T-helper 1 cell (primary cell): ENCODE measurements at places on chromosomes 5 and 9.

GRCh38 chr5:180688330-180689070 lies 39.1 kb upstream of the FLT4 start:
- DNase-seq: no peak

GRCh38 chr5:178564811-178565550 lies 25.2 kb downstream of the COL23A1 start:
- DNase-seq: no peak

GRCh38 chr5:139138109-139138508 lies 60.1 kb downstream of the SIL1 start:
- no peak for DNase-seq

DNA sequence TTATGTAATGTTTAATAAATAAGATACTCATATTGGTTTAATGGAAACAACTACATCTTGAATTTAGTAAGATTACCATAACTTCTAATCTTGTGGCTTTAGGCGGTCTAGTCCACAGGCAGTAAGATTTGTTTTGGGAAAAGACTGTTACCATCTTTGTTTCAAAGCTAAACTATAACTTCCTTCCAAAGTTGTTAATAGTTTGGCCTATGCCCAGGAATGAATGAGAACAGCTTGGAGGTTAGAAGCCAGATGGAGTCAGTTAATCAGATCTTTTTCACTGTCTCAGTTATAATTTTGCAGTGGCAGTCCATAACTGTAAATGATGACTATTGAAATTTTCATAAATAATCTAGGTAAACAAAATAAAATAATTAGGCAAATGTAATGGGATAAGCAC lies 241.8 kb upstream of the KLF9 start:
- DNase-seq: no peak

- no peak for DNase-seq
These were observed 45.3 kb downstream of the ROR2 start for GRCh38 chr9:91904588-91905236.

GRCh38 chr5:18761801-18762200 lies 1127.5 kb downstream of the TAF11L14 start:
- no peak for DNase-seq

DNA sequence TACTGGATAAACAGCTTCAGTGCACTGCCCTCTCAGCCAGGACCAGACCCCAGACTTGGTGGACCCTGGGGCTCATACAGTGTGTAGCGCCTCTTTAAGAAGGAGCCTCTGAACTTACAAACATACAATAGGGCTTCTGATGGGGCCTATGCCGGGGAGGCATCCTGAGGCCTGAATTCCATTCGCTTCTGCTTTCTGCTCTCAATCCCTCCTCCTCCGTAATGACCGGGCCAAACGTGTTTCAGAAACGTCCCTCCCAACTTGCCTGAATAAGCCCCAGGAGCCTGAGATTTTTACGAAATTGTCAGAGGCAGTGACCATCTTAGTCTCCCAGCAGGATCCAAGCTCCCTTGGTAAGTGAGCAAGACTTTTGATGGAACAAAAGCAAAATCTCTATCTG lies 128.1 kb upstream of the BOD1 start:
- no peak for DNase-seq

DNA sequence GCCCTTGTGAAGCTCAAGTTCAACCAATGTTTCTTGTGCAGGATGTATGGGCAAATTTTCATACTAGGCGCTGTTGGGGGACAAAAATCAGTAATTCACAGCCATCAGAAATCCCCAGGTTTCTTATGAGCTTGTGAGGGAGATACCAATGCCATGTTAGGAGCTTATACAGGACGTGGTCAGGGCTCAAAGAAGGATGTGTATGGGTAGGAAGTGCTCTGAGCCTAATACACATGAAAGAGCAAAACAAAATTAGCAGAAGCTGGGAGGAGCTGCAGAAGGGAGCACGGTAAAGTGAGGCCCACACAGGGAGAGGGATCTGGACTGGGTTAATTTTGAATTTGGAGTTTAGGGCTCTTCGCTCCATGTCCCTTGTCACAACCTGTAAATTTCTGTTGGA lies 114.6 kb upstream of the MAP3K1 start:
- peak; percentile 46 for DNase-seq

DNA sequence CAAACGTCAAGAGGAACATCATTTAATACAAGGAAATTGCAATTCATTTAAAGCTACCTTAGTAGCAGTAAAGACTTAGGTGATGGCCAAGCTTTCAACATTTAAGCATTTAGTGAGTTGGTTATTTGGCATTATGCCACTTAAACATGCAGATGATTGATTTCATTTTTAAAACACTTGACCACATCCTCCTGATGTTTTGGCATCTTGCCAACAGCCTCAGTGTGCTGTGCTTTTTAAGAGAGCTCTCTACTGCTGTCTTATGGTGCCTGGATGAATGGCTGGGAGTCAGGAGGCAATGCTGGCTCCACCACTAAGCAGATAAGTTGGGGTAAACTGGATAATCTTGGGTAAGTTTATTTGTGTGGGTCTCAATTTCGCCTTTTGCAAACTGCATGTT lies 364.5 kb downstream of the MAN2A1 start:
- peak; percentile 50 for DNase-seq

GRCh38 chr9:118362123-118362522 lies 657.9 kb downstream of the TLR4 start:
- no peak for DNase-seq

DNA sequence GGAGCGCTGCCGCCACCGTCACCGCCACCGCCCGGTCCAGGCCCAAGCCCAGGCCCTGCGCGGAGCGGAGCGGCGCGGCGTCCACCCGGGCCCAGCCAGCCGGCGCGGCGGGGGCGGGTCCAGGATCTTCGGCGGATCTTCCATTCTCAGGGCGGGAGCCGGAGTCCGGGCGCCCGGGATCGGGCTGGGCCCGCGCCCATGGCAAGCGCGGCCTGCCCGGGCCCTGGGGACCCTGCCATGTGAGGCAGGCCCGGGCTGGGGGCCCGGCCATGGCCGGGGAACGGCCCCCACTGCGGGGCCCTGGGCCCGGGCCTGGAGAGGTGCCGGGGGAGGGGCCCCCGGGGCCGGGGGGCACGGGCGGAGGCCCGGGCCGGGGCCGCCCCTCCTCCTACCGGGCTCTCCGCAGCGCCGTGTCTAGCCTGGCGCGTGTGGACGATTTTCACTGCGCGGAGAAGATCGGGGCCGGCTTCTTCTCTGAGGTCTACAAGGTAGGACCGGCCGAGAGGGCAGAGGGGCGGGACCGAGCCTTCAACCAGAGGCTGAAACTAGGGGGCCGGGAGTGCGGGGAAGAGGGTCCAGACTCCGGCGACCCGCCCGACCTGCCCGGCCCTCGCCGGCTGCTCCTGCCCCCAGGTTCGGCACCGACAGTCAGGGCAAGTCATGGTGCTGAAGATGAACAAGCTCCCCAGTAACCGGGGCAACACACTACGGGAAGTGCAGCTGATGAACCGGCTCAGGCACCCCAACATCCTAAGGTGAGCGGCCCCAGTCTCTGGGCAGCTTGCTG lies 482 bp downstream of the TESK1 start:
- DNase-seq: no peak

DNA sequence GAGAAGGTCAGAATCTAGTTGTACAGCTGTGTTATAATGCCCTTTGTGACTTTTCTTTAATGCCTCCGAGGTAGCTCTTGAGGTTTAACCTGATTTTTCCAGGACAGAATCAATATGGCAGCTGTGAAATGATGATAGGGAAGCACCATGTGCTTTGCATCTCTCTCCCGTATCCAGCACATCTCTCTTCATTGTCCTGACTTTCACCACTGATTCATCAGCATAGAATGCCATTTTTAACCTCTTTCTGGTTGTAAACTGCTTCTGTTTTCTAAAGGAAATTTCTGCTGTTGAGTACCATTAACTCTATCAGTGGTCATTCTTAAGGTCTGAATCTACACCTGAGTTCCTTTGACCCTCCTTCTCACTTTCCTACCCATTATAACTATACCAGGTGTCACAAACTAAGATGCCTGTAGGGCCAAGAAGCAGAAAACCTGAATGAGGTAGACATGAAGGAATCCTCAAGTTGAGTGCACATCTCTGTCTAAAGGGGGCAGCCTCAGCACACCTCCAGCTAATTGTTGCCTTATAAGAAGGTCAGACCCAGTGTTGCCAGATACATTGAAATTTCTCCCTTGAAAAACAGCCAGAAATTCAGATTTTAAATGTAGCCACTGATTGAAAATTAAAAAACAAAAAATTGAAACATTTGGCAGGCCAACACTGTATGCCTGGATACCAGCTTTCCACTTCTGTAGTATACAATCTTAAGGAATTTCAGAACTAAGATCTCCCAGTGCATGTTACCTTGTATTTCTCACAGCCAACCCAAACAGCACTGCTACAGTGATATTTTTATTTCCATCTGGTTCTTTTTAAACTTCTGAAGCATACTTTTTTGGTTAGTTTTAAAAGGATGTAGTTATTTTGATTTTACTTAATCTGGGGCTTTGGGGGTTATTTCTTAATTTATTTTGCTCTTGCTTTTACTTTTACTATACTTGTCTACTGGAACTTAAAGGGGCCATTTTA lies 35.8 kb upstream of the TLX3 start:
- DNase-seq: no peak

DNA sequence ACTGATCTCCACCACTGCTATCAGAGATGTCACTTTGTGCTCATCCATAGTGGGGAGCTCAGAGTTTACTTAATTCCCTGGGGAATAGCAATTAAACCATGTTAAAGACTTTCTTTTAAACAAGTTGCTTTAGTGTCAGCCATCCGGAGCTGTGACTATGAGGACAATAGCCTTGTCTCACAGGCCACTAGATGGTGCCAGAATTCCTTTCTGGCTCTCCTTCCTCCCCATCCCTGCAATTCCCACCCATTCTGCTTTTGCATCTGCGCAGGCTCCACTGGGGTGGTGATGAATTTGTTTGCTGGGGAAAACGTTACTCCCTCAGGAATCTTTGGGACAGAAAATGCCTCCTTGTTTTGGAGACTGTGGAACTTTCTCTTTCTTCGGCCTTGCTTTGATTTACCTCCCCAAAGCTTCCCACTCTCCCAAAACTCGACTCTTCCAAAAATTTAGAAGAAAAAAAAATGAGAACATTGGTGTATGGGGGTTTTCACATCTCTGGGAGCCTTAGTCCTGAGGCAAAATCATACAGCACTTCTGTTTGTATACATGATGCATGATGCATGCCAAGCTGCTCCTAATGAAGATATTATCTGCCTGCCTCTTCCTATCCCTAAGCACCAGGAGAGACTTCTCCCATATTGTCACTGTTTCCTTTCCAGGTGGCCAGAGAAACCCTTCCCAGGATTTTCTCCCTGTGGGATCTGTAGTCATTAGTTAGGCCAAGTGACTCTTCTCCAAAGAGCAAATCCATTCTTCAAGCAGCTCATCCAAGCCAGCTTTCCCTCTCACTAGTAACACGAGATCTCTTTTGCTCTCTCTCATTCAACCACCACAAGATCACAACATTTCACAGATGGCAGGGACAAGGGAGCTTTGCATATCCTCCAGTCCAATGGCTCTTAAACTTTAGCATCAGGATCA lies 466.1 kb downstream of the TLR4 start:
- DNase-seq: no peak

DNA sequence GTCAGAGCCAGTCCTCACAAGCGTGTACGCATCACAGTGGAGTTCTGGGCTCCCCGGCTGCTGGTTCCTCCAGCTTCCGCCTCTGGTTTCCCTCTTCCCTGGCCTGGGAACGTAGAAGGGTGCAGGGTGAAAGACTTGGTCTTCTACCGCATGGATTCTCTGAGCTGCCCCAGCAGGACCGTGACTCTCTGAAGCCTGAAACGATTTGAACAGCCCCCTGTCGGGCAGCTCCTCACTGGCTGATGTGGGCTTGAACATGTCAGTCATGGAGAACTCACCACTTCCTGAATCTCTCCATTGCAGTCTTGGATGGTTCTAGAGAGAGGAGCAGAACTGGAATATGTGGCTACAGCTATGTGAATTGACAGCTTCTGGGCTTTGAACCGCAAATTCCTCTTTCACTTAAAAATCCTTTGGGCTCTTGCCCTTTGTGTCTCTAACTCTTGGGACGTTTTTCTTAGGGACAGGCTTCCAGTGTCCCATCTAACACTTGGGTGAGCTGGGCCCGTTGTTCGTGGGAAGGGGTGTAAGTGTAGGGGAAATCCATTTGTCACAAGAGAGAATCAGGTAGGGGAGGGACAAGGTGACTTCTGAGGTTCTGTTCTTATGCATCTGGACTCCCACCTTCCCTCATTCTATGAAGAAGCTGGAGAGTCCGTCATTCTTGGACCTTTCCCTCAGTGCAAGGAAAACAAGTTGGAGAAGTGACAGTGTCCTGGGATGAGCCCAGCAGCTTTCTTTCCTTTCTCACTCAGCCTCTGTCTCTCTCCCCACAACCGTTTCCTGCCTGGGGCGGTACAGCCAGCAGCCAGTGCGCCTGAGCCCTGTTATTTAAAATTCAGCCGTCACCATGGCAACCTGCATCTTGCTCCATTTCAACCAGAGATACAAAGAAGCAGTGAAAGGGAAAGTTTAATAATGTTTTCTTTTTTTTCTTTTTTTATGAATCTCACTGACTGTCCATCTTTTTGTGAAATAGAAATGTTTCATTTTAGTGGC lies 84.7 kb downstream of the PTTG1 start:
- peak; percentile 86 for DNase-seq

DNA sequence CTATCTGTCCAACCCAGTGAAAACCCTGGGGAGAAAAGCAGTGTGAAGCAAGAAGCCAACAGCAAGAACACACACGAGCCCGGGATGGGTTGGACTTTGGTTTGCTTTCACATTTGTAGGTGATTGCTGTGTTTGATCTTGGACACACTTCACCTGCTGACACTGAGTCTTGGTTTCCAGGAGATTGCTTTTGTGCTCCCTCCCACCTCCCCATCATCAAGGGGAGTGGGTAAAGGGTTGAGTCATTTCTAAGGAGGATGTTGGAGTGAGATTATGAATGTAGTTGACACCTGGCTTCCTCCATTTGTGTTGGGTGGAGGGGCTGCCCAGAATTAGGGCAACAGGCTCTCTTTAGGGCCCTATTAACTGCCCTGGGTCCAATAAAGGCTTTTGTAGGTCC lies 37.5 kb downstream of the ANKDD1B start:
- peak; percentile 32 for DNase-seq

DNA sequence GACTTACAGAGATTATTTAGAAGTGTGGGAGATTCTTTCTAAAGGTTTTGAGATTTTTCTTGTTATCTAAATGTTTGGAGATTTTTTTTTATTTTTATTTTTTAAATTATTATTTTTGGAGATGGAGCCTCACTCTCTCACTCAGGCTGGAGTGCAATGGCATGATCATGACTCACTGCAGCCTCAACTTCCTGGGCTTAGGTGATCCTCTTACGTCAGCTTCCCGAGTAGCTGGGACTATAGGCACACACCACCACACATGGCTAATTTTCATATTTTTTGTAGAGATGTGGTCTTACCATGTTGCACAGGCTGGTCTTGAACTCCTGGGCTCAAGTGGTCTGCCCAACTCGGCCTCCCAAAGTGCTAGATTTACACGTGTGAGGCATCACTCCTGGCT lies 694.5 kb downstream of the TLE1 start:
- no peak for DNase-seq
